ENCODE measurements at places on chromosomes 4 and X. TPM values are rescaled to one million over a fixed set of nuclear protein-coding genes. Genes with fewer than 3 reads are reported as not detected.

DNA sequence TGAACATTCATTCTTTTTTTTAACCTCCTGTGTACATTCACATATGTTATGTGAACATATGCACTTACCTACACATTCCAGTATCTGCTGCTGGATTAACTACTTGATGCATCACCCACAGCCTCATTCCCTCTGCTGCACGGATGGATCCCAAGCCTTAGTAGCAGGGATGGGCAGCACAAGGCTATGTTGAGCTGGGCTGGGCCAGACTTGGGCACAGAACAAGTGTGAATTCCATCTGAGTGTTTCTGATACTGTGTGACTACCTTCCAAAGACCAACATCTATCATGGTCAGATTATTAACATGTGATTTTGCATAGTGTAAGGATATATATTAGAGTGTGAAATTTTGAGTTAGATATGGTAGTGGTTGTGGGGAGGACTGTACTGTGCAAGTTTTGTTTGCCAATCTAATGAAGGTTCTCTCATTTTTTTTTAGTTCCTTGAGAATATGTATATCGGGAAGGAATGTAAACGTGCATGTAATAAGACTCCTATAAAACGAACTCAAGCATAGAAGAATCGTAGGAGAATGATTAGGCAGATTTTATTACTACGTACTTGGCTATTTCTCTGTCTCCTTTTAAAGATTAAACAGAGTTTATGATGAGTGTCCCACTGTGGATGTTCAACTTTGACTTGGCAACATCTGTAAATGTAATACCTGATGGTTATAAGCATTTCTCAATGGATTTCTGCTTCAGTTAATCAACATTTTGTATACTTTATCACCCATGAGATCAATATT is 23.4 kb upstream of the STBD1 start:
- no peak for DNase-seq

DNA sequence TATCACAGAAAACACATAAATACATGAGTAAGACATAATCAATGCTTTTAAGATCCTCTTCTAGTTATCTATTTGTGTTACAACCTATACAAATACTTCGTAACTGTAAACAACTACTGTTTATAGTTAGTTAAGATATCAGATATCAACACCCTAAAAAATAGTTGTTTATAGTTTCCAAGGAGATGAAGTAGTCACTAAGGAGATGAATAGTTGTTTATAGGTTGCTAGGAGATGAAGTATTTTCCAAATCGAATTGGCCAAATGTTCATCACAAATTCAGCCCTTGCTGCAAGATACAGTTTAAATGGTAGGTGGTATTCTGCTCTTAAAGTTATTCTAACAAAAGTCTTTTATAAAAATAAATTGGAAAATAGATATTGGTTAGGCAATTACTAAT is 618.2 kb upstream of the PCDH10 start:
- no peak for DNase-seq

Gene NEUROG2
- total RNA-seq = not detected

GRCh38 chr4:2944586-2945526 is 18.4 kb downstream of the NOP14 start:
- no peak for DNase-seq

Gene TMPRSS11F
- not detected for total RNA-seq

DNA sequence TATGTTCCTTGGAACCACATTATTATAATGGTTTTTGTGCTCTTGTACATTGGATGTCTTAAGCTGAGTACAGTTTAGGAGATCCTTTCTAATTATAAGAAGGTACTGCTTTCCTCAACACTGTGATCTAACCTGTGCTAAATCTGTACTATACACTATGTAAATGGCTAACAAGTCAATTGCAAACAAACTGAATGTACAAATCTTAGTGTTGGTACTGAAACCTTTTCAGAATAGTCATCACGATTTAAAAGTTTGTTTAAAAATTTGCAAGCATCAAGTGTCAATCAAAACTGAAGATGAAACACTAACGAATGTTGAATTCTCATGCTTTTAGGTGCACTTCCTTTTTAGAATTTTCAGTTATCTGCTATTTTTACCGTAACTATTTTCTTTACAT is 2090.4 kb upstream of the TENM3 start:
- no peak for DNase-seq

DNA sequence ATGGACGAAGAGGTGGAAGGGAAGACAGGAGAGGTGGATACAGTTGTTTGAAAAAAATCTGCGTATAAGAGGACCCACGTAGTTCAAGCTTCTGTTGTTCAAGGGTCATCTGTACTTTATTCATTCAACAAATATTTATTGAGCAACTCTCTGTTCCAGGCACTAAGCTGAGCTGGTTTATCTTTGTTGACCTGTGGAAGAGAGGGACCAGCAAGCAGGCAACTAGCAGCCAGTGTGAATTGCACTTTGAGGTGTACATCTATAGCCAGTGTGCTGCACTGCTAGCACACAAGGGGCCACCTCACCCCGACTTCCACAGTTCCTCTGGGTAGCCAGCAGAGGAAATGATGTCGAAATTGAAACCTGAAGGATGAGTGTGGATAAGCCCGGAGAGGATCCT is 191.4 kb downstream of the SOWAHB start:
- no peak for DNase-seq

DNA sequence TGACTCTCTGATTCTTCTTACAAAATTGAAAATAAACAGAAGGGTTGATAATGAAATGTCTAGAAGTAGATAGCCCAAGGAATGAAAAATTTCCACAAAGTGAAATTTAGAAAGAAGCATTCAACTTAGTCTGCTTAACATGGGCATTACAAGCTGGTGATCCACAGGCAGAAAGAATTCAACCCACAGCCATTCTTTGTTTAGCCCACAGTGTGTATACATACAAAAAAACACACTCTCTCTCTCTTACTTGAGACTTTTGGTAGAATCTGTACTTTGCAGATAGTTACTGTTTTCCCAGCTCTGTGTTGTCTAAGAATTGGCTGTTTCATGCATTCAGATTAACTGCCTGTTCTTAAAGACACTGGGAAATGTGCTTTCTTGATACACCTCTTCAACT is 159.8 kb downstream of the SLC4A4 start:
- no peak for DNase-seq

DNA sequence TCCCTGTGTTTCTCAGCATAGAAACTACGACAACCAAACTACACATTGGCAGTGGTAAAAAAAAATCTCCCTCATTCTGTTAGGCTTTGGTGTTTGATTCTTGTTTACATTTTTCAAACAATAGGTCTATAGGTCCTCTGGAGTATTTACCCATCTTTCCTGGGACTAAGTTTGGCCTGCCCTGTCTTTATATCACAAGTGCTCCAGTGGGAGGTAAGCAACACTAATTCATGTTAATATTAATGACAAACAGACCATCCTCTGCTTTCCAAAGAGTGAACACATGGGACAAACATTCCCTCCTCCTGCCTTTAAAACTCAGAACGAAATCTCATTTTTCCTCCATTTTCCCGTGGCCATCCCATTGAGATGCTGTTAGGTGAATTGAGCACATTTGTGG is 514.1 kb upstream of the INTU start:
- DNase-seq = no peak

DNA sequence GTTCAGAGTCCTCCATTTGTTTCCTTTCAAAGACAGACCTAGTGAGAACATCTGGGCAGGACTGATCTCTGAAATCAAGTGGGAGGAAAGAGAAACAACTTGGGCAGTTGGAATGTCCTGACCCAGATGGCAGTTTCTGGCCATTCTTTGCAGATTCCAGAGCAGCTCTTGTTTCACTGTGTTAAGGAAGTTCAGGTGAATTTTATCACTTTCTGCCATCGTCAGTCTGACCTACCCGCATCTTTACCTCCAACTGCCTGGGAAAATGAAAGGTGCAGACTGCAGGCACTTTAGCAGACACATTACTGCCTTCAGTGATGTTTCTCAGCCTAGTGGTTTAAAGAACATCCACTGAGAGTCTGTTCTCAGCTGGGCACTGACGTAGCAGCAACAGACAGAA is 216.2 kb downstream of the CEP135 start:
- no peak for DNase-seq

GRCh38 chr4:30116401-30116800 is 603.8 kb upstream of the PCDH7 start:
- DNase-seq = no peak

- no peak for DNase-seq
Measured at GRCh38 chrX:10166731-10167151, 10.0 kb downstream of the CLCN4 start.

Gene NDST4
- total RNA-seq = not detected

- DNase-seq = no peak
Measured at GRCh38 chr4:112952313-112952700, 97.1 kb upstream of the ANK2 start.

GRCh38 chrX:108159028-108159670 is 67.6 kb downstream of the ATG4A start:
- no peak for DNase-seq

GRCh38 chrX:100376576-100376975 is 33.5 kb downstream of the PCDH19 start:
- no peak for DNase-seq

DNA sequence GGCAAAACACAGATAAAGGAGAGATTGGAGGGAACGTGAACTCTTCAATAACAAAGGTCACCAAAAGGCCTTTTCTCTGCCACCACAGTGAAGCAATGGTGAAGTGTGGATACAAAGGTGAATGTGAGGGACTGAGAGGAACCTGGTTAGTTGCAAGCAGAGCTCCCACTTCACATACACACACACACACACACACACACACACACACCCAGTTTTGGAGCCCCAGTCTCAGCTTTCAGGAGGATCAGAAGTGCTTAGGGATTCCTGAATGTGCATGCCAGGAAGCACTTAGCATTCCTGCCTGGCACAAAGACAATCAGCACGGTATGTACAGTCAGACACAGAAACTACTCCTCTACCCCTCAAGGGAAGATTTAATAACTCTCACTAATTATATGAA is 71.5 kb downstream of the ARHGEF9 start:
- DNase-seq = no peak

DNA sequence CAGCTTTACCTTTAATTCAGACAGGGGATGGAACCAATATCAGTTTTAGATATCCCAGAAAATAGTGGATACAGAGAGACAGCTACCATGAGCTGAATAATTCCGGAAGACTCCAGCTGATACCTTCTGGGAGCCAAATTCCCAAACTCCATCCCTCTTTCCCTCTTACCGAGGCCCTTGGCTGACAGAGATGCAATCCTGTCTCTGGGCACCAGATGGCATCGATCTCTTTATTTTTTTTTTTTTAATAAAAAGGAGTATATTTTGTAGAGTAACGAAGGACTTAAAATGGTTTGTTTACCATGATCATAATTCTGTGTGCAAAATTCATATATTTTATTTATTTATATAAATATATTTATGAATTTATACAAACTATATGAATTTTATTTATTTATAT is 31.0 kb downstream of the RAB40A start:
- no peak for DNase-seq

Gene PSAPL1
- total RNA-seq = not detected

DNA sequence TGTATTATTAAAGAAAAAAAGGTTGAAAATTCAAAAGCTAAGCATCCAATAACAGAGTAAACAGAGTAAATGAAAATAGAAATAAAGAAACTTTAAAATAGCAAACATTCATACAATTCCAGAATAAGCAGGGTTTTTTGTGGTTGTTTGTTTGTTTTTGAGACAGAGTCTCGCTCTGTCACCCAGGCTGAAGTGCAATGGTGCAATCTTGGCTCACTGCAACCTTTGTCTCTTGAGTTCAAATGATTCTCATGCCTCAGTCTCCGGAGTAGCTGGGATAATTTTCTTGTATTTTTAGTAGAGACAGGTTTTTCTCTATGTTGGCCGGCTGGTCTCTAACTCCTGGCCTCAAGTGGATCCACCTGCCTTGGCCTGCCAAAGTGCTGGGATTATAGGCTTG is 6.6 kb upstream of the THOC2 start:
- no peak for DNase-seq

DNA sequence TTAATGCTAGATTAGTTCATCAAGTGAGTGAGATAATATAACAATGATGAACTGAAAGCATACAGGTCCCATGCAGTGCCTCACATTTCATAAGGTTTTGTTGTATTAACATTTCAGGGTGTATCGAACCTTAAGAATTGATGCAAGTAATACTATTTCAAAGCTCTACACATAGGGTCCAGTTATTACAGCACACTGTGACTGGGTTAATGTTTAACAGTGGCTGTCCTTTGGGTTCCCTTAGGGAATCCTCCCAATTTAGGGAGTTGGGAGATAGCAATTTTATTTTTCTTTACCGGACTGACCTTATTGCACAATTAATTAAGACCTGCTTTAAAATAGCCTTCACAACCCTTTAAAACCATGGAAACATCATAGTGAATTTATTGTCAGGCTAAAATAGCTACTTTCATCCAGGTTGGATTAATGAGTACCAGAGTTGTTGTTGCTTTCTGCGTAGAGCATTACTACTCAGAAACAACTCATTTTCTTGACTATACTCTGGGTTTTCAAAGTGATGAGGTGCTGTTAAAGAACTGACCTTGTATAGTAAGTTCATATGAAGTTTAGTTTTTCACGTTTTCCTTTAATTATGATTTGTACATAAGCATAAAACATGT is 134.4 kb downstream of the AKAP4 start:
- DNase-seq = no peak

DNA sequence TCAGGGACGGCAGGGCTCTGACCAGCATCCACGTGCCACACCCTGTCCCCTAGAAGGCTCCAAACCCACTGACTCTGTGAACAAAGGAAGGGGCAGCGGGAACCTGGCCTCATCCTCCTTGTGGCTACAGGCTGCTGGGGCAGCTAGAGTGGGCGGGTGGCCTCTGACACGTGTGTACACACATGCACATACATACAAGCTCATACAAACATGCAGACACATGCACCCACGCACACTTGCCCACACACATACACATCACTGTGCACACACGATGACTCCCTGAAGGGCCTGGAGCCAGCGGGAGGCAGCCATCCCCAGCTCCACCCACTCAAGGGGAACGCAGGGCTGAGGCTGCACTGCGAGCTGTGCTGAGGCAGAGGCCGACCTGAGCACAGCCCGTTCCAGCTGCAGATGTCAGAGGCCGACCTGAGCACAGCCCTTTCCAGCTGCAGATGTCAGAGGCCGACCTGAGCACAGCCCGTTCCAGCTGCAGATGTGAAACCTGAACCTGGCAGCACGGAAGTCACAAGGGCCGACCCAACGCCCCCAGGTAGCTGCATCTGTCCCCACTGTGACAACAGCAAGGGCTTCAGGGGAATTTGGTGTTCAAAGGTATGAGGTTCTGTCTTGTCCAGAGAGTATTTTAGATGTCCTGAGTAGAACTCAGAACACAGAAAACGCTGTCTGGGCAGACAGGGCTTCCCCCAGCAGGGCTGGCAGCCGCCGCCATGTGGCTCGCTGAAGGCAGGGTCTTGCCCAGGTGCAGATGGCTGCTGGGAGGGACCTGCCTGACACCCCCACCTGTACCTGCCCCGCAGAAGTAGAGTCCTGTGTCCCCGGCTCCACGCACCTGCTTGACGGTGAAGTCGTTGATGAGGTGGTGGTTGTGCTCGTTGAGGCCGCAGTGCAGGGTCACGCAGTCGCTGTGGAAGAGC is 33.5 kb downstream of the CTBP1 start:
- DNase-seq = no peak
